PC-9 (cell line): ENCODE measurements at places on chromosomes 7 and 10. TPM values are rescaled to one million over a fixed set of nuclear protein-coding genes. Genes with fewer than 3 reads are reported as not detected.

DNA sequence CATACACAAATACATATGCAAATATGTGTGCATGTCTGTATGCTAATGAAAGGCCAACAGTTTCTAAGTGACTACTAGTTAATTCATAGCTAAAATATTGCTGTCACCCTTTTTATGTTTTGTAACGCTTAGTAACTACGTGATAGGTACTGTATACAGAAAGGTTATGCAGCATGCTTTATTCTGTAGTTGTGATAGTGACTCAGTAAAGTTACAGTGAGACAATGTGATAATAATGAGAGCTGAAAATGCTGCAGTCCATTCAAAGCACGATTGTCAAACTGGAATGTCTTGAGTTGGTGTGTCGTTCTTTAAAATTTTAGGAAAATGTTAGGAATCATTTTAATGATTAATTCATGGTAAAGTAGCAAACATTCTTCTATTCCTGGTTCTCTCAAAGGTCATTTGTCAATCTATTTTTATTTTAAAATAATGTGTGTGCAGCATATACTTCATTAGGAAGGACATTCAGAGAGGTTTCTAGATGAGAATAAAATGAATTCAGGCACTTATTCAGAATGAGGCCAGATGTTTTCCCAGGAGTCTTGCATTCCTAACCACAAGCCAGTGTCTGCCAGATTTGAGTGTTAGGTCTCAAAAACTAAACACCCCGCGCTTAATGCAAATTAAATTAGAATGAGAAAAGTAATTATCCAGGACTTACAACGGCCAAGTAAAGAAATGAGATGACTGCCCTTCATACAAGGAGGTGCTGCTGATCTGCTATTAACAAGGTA, 408.8 kb upstream of the FZD8 start:
- DNase-seq = no peak

ABCF2 gene
- total RNA-seq = 45.8 and 49.4 TPM in 2 replicates

GRCh38 chr7:132394283-132395198, 181.7 kb downstream of the PLXNA4 start:
- DNase-seq = peak; percentile 13

GRCh38 chr7:12130609-12131008, 80.5 kb upstream of the TMEM106B start:
- no peak for DNase-seq

ADCY1 gene
- total RNA-seq = not detected in 2 replicates

GRCh38 chr10:93465806-93466675, 16.1 kb downstream of the MYOF start:
- peak; percentile 93 for DNase-seq

PNLIPRP3 gene
- not detected in 2 replicates for total RNA-seq

GRCh38 chr10:117861329-117861728, 185.4 kb downstream of the RAB11FIP2 start:
- no peak for DNase-seq

DYNC1I1 gene
- total RNA-seq = not detected in 2 replicates

GRCh38 chr10:14184841-14185315, 145.8 kb downstream of the FRMD4A start:
- DNase-seq = peak; percentile 62

DNA sequence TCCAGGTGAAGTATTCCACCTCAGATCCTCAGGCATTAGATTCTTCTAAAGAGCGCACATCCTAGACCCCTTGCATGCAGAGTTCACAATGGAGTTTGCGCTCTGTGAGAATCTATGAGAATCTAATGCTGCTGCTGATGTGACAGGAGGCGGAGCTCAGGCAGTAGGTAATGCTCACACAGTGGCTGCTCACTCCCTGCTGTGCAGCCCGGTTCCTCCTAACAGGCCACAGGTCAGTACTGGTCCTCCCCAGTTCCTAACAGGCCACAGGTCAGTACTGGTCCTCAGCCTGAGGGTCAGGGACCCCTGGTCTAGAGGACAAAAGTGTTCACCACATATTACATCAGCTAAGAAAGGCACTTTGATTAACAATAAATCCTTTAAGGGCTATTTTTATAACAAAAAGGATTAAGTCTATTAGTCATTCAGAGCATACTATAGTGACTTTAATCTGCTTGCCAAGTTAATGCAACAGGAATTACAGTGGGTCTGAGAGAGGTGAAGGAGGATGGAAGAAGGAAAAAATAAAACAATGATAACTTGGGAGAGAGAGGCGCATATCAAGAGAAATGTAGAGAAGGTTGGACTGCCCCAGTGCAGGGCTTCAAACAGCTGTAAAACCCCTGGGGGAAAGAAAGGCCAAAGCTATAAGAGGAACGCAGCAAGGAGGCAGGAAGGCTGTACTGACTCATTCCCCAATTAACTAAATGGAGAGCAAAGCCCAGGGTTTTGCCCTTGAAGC, 49.2 kb downstream of the CUL2 start:
- no peak for DNase-seq

DNA sequence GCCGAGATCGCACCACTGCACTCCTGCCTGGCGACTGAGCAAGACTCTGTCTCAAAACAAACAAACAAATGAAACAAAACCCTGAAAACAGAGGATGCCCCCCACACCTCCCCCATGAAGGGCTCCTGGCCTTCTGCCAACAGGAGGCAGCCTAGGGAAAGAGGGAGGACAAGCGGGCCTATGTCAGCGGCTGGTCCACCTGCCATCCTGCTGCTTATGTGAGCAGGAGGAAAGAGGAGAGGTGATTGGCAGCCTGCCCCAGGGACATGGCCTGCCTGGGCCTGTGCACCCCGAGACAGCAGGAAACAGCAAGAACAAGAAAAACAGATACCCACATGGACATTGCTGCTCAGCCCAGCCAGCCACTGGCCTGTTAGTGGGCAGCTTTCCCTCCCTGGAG, 9.1 kb upstream of the ZNF316 start:
- no peak for DNase-seq

GRCh38 chr10:69757553-69758309, 44.0 kb upstream of the COL13A1 start:
- no peak for DNase-seq

- DNase-seq = no peak
These were observed 259.6 kb upstream of the SEMA3E start for GRCh38 chr7:83908526-83908925.

GRCh38 chr10:66307826-66308225, 618.0 kb upstream of the LRRTM3 start:
- no peak for DNase-seq

- no peak for DNase-seq
These were observed 94.3 kb upstream of the PDE1C start for GRCh38 chr7:32164341-32164996.

MRPL43 gene
- 41.0 and 45.7 TPM in 2 replicates for total RNA-seq

- no peak for DNase-seq
These were observed 8.4 kb upstream of the GBX1 start for GRCh38 chr7:151175793-151176311.

GRCh38 chr7:2499181-2499580, 20.4 kb upstream of the LFNG start:
- no peak for DNase-seq

- no peak for DNase-seq
These were observed 240.1 kb upstream of the ADARB2 start for GRCh38 chr10:1977461-1977860.

- peak; percentile 37 for DNase-seq
These were observed 23.6 kb downstream of the IFIT3 start for GRCh38 chr10:89351412-89351779.

MYOF gene
- total RNA-seq = 255 and 274 TPM in 2 replicates

- DNase-seq = no peak
These were observed 17.8 kb upstream of the HKDC1 start for GRCh38 chr10:69202332-69202731.

MSMB gene
- total RNA-seq = not detected in 2 replicates

DNA sequence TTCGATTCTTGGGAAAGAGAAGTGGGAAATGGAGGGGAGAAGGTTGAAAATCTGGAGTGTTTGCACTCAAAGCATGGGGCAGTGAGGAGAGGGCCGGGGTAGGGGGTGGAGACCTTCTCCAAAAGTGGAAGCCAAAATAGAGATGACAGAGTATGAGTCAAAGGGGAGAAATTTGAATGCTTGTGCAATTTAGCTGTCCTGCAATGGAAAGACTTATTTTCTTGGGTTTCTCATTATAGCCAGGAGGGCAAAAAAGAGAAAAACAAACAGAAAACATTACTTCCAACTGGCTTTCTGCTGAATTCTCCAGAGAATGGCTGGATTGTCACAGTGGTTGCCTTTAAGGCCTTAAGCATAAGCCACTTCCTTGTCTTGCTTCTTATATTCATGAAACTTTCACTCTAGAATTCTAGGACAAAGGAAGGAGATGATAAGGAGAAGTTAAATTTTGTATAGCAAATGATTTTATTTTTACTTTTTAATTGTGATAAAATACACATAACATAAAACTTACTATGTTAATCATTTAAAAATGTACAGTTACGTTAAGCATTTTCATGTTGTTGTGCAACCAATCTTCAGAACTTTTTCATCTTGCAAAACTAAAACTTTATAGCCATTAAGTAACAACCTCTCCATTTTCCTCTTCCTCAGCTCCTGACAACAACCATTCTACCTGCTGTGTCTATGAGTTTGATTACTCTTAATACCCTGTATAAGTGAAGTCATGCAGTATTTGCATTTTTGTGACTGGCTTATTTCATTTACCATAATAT, 100.2 kb downstream of the GPR85 start:
- no peak for DNase-seq

RPEL1 gene
- not detected in 2 replicates for total RNA-seq

C10orf62 gene
- 0.45 and 0.59 TPM in 2 replicates for total RNA-seq

KLF14 gene
- not detected in 2 replicates for total RNA-seq

- DNase-seq = no peak
These were observed 98.7 kb downstream of the SVOPL start for GRCh38 chr7:138602451-138602850.

GRCh38 chr7:157033483-157034473, 23.3 kb upstream of the MNX1 start:
- DNase-seq = no peak

DNA sequence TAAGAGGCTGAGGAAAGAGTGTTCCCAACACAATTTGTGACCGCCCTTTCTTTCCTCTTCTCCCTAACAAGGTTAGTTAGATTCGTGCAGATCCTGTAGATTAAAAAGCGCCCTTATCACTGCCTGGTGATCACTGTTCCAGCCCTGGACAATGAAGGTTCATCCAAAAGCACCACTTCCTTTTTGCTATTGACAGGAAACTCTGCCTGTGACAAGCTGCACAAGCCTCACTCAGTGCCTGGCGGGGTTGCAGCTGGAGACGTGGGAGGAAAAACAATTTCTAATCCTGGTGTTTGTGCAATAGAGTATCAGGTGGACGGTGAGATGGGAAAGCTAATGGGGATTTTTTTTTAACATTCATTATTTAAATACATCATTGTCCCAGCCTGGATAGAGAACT, 105.9 kb upstream of the CAV2 start:
- no peak for DNase-seq

- DNase-seq = peak; percentile 81
These were observed 63.3 kb downstream of the RASGEF1A start for GRCh38 chr10:43203448-43204041.

GRCh38 chr10:133178357-133179127, 18.5 kb downstream of the KNDC1 start:
- DNase-seq = no peak

KCNH2 gene
- total RNA-seq = 1.5 and 1.6 TPM in 2 replicates

ODAD2 gene
- not detected in 2 replicates for total RNA-seq

DNA sequence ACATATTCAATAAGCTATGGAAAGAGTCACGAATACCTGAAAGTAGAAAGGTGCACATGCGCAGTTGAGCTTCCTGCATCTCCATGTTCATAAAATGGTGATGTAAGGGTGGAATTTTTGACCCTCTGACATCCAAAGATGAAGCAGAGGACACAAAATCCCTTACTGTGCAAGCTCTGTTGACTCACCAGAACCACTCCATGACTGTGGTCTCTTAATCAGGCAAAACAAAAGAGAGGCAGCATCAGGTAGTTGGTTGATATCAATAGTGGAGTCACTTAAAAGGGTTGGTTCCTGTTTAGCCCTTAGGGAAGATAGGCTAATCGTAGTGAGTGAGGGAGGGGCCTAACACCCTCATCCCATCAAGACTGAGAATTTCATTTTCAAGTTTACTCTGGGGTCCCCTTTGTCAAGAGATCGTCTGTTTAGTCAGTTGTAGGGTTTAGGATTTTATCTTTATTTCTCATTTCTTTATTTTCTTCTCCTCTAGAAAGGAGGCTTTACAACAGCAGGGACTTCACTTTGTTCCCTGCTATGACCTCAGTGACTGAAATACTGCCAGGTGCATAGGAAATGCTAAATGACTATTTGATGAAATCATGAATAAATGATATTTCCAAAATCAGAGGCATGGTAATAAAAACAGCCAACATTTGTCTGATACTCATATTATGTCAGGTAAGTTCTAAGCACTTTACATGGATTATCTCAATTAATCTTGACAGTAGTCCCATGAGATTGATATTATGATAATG, 98.1 kb downstream of the CD36 start:
- no peak for DNase-seq

ITGA8 gene
- total RNA-seq = not detected in 2 replicates

DNA sequence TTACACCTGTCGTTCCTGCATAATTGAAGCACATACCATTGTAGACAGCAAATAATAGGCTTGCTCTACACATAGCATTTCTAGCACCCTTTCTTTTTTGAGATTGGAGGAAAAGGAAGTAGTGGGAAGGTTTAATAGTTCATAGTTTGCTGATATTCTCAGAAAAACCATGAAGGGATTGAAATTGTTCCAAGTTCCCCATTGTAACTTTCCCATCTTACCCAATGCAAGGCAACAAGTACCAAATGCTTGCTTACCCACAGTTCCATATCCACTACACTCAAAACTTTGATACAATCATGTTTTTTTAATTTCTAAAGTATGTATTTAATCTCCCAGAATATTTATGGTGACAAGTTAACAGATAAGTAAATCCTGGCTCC, 13.8 kb downstream of the CYP3A5 start:
- DNase-seq = no peak

ZPBP gene
- total RNA-seq = not detected in 2 replicates

CAV2 gene
- total RNA-seq = 260 and 296 TPM in 2 replicates

SYT15 gene
- total RNA-seq = 1.9 and 3.3 TPM in 2 replicates

DNA sequence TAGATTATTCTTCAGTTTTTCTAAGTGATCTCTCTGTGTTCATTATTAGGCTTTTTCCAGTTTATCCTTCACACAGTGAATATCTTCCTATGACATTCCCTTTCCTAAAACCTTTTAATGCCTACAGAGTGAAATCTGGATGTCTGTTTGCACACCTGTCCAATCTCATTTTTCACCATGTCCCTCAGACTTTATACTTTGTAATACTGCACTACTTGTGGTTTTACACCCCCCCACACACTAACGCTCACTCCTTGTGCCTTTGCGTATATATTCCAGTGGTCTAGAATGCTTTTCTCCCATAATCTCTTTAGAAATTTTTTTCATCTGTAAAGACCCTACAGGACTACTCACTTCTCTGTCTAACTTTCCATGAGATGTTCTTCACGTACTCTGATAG, 98.2 kb downstream of the EXOC6 start:
- DNase-seq = no peak

DNA sequence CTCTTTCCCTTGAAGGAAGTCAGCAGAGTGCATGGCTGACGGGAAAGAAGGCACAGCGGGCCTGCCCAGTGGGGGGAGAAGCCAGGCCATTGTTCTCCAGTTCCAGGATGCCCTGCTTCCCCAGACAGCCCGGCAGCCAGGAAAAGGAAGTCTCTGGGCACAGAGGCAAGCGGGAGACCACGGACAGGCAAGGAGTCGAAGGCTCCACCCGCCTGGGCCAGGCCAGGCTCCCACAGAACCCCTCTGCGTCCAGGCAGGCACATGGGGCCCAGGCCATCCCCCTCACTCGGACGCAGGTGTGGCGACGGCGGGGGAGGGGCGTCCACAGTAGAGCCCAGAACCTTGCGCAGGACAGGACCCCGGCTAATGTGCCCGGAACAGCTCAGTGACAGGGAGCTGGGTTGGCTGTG, 8.7 kb downstream of the GPR146 start:
- DNase-seq = no peak

AUTS2 gene
- total RNA-seq = not detected in 2 replicates

POMZP3 gene
- 12.0 and 14.7 TPM in 2 replicates for total RNA-seq

PON1 gene
- not detected in 2 replicates for total RNA-seq
